ENCODE measurements at places on chromosomes 12 and 14. TPM values are rescaled to one million over a fixed set of nuclear protein-coding genes. Genes with fewer than 3 reads are reported as not detected.

- no peak for DNase-seq
Observed at GRCh38 chr12:3421191-3421978, 69.6 kb upstream of the PRMT8 start.

The WASHC3 gene
- 82.8 TPM for total RNA-seq

The RNF31 gene
- total RNA-seq, result 30.6 TPM

- DNase-seq, result no peak
Observed at GRCh38 chr12:115074617-115075016, 390.6 kb upstream of the TBX3 start.

The PDZRN4 gene
- 0.54 TPM for total RNA-seq

DNA sequence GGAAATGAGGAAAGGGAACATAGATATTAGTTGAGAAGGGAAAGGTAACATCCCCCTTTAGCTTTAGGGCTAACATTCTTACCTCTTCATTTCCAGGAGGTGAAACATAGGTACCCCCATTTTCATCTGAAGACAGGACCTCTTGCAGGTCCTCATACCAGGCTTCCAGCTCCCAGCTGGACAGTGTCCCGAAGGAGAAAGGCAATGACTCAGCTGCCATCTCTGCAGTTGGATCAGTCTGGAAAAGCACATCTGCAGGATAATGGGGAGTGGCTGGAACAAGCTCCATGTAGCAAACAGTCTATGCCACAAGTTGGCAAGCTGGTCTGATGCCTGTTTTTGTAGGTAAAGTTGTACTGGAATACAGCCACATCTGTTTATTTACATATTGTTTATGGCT lies 3.1 kb downstream of the DDIT3 start:
- no peak for DNase-seq

The VRTN gene
- total RNA-seq, result not detected

DNA sequence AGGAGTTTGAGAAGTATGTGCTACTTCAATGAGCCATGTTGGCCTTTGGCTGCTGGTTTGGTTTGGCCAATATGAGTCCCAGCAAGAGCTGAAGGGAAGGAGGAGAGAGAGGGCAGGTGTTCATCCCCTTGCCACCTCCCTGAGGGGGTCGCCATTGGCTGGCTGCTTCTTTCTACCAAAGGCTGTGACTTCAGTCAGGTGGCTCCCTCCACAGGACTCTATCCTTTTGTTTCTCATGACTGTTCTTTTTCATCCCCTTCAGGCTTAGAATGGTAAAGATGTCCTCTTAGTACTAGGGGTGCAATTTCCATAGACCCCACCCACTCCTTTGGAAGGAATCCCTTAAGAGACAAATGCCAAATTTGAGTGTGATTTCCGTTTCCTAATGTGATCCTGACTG lies 31.2 kb upstream of the OTOGL start:
- DNase-seq, result no peak

The CISTR gene
- total RNA-seq, result not detected

DNA sequence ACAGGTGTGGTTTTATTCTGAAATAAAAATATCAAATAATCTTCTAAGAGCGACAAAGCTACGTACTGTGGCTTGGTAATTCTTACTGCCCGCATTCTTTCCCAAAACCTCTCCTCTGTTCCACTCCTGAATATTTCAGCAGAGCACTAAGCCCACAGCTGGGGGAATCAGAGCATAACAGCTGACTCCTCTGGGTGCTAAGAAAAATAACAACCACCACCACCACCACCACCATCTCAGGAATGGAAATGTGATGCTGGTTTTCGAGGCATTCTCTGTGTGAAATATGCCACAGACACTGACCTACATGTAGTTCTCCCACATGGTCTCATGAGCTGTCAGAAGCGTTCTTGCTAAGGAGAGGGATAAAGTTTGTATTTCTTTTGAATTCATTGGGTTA lies 183.7 kb downstream of the BMP4 start:
- DNase-seq, result peak; percentile 20

Measured in thyroid gland (tissue), 4 donors.